ENCODE measurements at places on chromosomes 2 and 18.

DNA sequence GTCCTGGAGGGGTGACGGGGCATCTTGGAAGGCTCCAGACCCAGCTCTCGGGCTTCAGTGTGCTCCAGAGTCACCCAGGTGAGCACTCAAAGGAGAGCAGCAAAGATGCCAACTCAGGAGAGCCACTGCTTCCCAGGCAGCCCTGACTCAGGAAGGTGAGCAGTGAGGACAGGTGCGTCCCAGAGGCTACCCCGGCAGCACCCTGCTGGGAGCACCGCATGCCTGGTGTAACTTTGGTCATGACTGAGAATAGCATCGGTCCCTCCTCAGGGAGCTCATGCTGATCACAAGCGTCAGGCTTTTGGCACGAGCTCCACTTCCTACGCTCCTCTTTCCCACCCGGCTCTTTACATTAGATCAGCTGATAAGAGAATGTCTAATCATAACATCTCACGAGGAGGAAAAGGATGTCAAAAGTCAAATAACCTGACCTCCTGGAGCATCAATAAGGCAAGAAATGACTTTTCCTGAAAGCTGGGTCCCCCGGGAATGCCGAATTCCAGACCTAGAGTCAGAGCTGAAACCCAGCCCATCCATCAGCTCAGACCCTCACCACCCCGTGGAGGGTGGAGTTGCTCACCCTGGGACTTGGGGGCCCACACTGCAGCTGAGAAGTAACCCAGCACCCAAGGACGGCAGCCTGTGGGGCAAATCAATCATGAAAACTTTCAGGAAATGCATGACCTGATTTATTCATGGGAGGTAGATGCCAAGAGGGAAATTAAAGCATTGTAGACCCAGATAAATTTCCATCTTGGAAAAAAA lies 248.8 kb downstream of the ACKR3 start:
- DNase-seq: no peak

- no peak for DNase-seq
These were observed 43.4 kb downstream of the KIAA1328 start for GRCh38 chr18:36872329-36872728.

DNA sequence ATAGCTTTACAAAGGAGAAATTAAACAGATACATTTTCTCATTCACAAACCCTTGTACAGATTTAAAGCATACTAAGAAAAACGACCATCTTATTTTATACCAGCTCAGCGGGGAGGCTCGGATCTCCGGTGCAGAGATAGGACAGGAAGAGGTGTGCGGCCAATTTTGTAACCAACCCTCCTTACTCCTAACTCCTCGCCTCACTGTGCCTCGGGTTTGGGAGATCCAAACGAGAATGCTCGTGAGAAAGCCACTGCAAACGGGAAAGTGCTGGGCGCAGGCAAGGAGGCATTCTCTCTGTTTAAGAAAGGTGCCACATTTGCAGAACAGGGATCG lies 1.2 kb downstream of the KDSR start:
- no peak for DNase-seq

GRCh38 chr2:46029332-46029811 lies 267.8 kb upstream of the EPAS1 start:
- no peak for DNase-seq

- no peak for DNase-seq
These were observed 6.6 kb downstream of the GKN2 start for GRCh38 chr2:68946117-68946516.

DNA sequence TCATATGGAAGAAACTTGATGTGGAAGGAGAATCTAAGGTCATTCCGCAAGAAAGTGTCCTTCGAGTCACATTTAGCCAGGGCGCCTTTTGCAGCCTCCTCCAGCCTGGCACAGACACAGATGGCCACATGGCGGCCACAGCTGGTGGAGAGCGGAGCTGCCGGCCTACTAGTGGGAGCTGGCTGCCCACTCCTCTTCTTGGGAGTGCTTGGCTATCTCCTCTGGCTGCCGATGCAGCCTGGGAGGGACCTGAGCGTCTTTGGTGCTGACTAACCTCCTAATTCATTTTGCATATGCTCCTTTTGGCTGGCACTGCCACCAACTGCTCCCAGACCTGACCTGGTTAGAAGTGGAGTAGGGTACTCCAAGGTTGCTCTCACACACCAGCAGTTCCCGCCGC lies 199.3 kb upstream of the MYT1L start:
- no peak for DNase-seq

DNA sequence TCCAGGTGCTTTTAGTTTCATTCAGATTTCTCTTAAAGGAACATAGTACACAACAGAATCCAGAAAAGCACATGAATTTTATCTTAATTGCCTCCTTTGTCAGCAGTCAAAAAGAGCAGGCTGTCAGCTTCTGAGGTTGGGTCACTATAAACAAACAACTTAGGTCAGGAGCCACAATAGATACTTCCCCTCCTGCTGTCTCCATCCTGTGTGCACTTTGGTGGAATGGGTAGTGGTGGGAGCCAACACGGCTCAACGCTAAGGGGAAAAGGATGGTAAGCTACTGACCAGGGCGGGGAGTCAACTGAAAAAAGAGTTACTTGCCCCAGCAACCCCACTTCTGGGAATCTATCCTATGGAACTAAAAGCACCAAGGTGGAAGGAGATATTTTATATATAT lies 121.9 kb downstream of the PAX3 start:
- no peak for DNase-seq

DNA sequence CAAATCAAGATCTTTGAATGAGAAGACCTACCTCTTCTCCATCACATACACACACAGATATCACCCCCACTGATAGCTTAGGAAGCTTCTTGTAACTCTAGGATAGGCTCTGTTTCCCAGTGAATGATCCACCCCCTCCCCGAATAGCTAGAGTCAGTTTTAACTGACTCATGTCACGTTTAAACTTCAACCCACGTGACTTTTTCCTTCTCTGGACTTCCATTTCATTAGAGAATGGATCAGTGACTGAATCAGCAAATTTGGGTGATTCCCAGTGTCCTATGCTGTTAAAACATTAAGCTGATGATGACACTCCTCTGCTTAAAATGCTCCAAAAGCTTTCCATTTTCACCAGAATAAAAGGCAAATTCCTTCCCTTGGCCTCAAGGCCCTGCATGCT lies 185.9 kb upstream of the LHCGR start:
- DNase-seq: no peak

- DNase-seq: no peak
These were observed 18.4 kb downstream of the SLC4A3 start for GRCh38 chr2:219645631-219646527.

DNA sequence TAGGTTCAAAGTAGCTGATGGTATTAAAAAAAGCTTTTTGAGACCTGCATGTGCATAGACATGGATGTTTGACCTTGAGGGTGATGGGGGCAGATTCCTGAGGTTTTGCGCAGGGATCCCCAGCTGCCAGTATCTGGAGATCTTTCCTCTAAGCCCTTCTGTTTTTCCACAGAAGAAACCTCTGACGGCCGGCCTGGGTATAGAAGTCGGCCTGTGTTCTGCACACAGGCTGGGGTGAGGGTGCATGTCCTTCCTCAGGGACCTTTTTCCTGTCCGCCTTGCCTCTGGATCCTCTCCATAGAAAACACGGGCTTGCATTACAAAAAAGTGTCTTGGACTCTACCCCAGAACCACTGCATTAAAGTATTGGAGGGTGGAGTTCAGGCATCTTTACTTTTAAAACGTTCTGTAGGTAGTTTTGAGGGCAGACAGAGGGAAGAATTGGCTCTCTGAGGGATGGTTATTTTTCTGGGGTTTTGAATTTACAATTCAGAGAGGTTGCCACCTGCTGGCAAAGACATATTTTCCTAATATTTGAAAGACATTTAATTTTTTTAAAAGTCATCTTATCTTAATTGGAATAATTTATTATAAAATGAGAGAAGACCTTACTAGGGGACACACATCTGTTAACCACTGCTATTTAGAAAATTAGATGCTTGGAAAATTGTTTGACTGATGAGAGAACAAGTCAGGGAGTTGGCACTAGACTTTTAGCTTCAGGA lies 350.6 kb downstream of the DCDC2C start:
- DNase-seq: no peak

DNA sequence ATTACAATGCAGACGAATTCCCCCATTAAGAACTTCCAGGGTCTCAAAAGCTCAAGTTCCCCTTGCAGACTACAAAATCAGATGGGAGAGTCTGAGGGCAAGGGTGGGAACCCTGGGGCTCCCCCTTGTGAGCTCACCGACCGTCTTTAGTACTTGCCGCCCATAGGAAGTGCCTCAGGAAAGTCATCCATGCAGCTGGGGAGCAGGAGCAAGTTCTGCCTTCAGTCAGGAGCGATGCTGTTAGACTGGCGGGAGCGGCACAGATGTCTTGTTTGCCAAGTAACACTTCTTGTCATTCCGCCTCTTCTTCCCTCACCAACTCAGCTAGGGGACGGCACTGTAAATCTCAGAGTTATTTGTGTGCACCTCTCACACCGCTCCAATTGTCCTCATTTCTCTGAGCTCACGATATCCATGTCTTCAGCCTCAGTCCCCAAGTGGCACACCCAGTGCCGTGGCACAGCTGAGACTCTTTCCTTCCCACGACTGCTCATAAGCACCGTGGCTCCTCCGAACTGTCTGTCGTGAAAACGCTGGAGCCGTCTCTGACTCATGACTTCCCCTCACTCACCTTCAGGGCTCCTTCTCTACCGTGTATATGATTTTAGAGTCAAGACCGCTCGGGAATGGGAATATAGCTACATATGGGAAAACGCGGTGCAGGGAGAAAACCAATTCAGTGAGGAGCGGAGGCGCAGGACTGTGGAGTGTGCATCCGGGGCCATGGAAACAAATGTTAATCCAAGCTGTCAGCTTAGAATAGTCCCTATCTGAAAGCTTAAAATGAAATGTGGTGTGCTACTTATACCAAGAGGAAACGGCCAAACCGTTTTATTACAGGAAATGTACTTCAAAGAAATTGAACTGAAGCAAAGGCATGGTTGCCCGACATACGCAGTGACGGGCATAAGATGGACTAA lies 34.0 kb downstream of the UXS1 start:
- DNase-seq: no peak

DNA sequence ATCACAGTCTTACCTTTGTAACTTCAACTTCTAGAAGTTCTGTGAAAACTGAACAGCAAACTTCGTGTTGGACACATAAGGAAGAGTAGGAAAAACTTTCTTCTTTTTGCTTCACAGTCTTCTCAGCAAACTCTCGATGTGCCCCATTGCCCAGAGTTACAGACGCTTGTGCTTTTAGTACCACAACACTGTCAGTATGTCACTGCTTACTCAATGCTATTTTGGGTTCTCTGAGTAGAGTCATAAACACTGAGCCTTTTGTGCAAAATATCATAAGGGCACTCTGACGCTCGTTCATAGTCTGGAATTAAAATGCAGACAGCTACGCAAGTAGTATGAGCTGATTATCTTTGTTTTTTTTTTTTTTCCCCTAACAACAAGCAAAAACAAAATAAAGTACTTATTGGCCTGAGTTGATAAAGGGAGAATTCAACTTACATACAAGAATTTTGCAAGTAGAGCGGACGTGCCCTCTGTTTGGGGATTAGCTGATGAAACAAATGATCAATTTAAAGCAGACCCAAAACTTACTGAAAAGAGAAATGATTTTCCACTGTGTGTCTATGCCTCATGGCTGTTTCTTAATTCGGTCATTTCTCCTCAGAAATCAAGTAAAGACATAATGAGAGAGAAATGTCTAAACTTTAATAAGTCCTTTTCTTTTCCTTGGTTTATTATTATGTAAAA lies at the start of gene CDH19:
Gene CDH19 (minus strand): TSS at position 150 of the 687 bp plus-strand sequence. CDS start 31,886 bp downstream, outside the sequence.
- DNase-seq: no peak

GRCh38 chr2:42337356-42337820 lies 23.6 kb downstream of the COX7A2L start:
- DNase-seq: no peak

GRCh38 chr2:667332-667999 lies 9.7 kb downstream of the TMEM18 start:
- peak; percentile 6 for DNase-seq

GRCh38 chr2:85673716-85674375 lies 5.8 kb upstream of the SFTPB start:
- no peak for DNase-seq

GRCh38 chr18:50097702-50098101 lies 97.2 kb downstream of the MYO5B start:
- DNase-seq: no peak

GRCh38 chr18:71028285-71028762 lies 739.5 kb downstream of the SOCS6 start:
- DNase-seq: no peak

DNA sequence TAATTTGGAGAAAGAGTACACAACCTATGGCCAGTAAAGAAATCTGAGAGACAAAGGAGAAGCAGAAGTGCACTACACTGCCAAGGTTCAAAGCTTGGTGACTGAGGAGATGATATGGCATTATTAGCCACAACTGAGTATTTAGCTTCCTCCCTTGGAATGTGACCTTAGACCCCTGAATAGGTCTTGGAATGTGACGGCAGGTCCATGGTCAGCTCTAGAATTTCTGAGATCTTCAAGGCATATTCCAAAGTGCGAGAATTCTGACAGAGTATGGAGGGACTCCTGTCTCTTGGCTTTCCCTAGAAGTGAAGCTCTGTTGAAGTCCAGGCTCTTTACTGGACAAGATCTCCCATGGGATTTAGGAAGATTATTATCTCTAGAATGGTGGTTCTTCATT lies 130.0 kb upstream of the FN1 start:
- no peak for DNase-seq

- DNase-seq: no peak
These were observed 39.1 kb downstream of the FRZB start for GRCh38 chr2:182827182-182827879.

Data from NK-92 treated with Interleukin-12 subunit alpha and Interleukin-12 subunit beta, amount 100 ng/mL, for 24 hours (cell line).